Muscle of back (tissue), 13 donors: ENCODE measurements at places on chromosomes 4 and X. TPM values are rescaled to one million over a fixed set of nuclear protein-coding genes. Genes with fewer than 3 reads are reported as not detected.

AMOT gene
- polyA plus RNA-seq, result 22.8 TPM

RTL3 gene
- polyA plus RNA-seq, result 3.2 TPM

LRP2BP gene
- polyA plus RNA-seq, result 5.9 TPM

TMEM271 gene
- polyA plus RNA-seq, result not detected

MCF2 gene
- 0.30 TPM for polyA plus RNA-seq

MAGEA11 gene
- not detected for polyA plus RNA-seq
